ENCODE measurements at places on chromosomes 2 and 18.

DNA sequence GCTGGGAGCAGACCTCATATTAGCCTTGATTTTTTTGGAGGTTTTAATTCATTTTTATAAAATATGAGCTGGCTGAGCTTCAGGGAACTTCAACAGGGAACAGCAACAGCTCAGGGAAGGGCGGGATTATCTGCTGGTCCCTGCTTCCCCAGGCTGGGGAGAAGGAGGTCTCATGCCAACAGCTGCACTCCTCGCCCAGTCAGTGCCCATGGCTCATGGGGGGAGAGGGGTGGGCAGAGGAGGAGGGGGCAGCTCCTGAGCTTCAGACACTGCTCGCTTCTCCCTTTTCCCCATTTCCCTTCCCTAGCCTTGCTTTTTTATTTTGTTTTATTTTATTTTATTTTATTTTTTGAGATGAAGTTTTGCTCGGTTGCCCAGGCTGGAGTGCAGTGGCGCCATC is 442 bp upstream of the OTOF start:
- no peak for DNase-seq

DNA sequence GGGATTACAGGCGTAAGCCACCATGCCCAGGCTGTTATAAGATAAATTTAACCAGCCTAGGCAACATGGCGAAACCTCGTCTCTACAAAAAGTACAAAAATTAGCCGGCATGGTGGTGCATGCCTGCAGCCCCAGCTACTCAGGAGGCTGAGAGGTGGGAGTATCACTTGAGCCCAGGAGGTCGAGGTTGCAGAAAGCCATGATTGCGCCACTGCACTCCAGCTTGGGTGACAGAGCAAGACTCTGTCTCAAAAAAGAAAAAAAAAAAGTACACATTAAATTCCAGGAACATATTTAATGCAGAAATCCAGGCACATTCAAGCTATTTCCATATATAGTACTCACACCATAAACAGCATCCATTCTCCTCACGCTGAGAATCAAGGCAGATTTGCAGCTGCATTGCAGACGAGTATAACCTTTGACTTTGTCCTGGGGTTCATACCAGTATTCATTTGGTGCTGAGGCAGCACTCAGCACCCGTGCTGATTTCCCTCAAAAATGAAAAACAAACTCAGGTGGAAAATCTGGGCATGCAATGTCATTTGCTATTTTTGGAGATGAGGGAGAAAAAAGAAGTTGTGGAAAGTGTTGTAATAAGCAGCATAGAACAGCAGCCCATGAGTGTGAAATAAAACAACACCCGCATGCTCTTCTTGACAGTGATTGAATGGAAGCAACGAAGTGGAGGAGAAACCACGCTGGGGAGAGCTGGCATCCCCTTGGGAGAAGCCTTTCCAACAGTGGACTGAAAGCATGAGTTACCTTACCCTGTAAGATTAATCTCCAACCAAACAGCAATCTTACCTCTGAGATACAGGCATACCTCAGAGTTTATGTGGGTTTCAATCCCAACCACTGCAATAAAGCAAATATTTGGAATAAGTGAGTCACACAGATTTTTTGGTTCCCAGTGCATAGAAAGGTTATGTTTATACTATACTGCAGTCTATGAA is 46.8 kb upstream of the ANXA4 start:
- DNase-seq: no peak

DNA sequence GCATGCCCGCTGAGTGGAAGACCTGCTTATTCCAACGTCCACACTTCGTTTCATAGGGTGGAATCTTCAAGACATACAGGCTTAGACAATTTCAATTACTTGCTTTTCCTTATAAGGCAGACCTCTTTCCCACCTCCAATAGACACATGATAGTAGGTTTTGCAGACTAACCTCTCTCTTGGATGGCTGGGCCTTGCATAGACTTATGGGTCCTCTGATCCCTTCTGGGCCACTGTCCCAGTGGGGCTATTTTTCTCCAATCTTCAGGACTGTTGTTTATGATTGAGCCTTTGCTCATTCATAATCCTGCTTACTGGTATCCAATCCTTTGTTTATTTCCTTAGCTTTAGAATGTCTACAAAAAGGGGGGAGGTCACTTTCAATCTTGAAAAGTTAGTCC is 138.9 kb downstream of the FAM210A start:
- DNase-seq: no peak

DNA sequence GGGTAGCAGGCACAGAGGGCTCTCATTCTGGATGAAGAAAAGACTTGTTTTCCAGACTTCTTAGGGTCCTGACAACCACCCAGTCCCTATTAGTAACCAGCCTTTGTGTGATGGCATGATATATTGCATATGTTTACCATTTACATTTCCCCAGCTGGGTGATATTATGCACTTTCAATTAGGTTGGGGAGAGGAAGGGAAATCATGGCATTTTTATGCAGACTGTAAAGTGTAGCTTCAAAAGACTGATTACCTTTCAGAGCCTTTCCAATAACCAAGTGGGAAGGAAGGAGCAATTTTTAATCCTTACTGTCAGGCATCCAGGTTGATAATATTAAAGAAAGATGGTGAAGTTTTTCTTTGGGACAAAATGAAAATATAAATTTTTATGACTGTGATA is 240.8 kb upstream of the NRP2 start:
- DNase-seq: no peak

DNA sequence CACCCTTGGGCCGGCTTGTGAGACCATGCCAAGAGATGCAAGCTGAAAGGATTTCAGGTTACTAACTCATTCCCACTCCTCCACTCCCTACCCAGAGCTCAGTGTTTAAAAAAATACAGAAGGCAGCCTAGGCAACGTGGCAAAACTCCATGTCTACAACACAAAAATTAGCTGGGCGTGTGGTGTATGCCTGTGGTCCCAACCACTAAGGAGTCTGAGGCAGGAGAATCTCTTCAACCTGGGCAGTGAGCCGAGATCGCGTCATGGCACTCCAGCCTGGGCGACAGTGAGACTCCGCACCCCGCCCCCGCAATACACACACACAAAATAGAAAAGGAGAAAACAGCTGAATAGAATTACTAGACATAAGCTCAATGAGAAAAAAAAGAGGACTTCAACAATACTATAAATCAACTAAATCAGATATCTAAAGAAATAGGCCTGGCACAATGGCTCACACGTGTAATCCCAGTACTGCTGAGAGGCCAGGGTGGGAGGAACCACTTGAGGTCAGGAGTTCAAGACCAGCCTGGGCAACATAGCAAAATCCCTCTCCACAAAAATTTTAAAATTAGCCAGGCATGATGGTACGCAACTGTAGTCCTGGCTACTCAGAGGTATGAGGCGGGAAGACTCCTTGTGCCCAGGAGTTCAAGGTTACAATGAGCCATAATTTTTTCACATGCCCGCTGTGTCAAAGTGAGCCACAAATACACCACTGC is 10.1 kb downstream of the IWS1 start:
- no peak for DNase-seq

DNA sequence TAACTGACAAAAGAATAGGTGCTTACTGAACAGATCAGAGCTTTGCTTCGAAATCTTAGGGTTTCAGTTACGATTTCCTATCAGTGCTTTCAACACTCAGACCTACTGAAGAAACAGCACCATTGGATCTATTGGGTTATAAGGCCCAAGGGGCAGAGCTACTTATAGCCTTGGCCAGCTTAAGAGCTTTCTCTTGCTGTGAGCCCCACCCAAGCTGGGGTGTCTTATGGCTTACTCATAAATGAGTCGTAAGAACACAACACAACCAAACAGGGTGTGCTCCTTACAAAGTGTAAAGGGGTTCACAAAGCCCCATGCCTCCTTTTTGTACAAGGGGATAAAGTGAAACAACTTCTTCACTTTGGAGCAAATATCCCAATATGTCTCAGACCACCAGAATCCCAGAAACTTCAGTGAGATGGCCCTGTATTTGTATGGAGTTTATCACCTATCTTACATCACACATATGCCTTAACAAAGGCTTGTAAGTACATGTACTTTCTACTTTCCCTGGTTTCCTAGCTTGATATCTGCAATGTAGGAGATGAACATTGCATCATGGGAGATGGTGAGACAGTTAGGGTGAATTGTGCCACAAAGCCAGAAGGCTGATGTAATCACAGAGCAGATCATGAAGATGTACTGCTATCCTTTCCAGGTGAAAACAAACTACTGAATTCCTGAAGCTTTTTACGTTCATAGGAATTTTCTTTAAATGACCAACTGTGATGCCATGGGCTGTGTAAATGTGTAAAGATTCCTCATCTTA is 115.5 kb upstream of the GLI2 start:
- no peak for DNase-seq

GRCh38 chr2:240343548-240343947 is 91.9 kb upstream of the GPC1 start:
- DNase-seq: no peak

GRCh38 chr2:182023235-182023634 is 37.6 kb downstream of the PPP1R1C start:
- DNase-seq: no peak

- no peak for DNase-seq
Observed at GRCh38 chr2:65161551-65162100, 31.7 kb upstream of the RAB1A start.

- DNase-seq: no peak
Observed at GRCh38 chr2:129803871-129804270, 175.6 kb upstream of the RAB6C start.

DNA sequence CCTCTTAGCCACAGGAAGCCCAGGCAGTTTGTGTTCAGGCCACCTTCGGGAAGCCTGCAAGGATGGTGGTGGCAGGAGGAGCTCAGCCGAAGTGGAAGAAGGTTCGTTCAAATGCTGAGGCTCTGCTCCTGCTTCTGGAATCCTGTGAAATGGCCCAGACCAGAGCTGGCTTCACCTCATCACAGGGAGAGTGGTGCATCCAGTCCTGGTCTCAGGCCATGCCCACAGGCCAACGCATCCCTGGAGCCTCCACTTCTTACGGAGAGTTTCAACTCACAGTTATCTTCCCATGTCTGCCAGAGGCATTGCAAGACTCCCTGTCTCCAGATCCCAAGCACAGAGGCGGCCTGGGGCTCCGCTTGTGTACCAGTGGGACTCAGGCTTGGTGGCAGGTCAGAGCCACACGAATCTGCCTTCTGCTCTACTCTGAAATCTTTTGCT is 82.3 kb downstream of the NDUFA10 start:
- DNase-seq: no peak

DNA sequence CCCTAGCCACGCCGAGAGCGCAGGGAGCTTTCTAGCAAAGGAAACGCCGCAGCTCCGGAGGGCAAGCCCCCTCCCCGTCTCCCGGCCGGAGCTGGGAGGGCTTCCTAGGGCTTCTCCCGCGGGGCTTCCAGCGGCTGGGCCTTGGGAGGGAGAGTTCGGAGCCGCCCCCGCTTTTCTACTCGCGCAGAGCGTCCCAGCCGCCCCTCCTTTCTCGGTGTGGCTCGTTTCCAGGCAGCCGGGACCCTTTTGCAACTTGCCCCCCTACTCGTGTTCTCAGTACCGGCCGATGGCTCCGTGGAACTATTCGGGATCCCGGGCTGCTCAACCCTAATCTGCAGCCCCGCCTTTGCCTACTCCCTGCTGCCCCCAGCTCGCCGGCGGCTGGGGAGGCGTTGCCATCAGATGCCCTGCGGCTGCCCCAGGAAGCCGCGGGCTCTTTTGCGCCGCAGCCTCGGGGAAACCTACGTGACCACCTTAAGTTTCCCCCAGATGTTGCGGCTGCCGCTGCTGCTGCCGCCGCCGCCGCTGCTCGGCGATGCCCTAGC is 1.5 kb upstream of the NR4A2 start:
- no peak for DNase-seq

DNA sequence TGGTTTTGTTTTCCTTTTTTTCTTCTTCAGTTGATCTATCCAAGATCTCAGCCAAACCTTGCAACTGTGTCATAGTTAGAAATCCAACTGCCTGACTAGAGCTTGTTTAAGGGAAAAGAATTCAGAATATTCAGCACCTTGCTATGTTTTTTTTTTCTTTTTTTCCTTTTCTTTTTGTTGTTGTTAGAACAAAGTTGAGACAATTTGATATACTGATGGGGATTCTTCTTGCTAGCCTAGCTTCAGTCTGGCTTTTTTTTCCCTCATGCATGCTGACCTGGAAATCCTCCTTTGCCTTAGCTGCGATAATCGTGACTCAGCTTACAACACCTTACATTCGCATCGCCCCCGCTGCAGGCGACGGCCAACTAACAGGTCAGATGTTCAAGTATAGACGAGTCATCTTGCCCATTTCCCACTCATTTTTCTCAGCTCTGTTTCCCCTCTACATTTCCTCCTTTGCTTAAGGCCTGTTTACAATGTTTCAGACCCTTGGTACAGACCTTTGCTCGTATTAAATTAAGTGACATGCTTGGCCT is 487.2 kb upstream of the RAB12 start:
- no peak for DNase-seq

DNA sequence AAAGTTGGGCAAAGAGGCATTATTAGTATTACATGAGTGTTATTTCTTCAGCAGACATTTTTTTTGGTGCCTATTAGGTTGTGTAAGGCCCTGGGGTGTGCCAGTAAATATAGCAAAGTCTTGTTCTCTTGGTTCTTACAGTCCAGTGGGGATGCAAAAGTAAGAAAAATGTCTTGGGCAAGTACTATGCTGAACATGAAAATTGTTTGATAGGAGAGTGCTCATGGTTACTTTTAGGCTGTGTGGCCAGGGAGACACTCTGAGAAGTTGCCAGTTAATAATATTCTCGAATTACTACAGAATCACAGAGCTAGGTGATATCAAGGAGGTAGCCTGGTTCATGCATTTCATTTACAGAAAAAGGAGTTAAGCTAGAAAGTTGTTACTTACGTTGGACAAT is 1.9 kb downstream of the AGFG1 start:
- no peak for DNase-seq

- DNase-seq: no peak
Observed at GRCh38 chr18:45653090-45653489, 37.8 kb downstream of the SLC14A2 start.

DNA sequence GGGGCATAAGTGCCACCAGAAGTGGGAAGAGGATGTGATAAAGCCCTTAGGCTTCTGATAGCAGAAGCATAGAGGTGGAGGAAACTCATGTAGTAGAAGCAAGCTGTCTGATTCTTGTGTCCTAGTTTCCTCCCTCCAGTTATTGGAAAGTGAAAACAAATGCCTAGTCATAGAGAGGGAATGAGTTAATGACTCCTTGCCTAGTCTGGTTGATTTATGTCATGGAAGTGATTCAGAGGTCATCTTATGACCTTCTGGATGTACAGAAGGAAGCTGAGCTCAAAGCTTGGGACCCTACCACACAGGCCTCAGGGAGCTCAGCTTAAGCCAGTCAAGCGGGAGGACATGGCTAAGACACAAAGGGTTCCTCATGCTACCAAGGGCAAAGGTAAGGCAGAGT is 232.2 kb downstream of the THSD7B start:
- DNase-seq: no peak

- no peak for DNase-seq
Observed at GRCh38 chr2:63788071-63788470, 53.6 kb upstream of the UGP2 start.

GRCh38 chr18:58761970-58762780 is 90.9 kb downstream of the MALT1 start:
- DNase-seq: no peak

- no peak for DNase-seq
Observed at GRCh38 chr2:203905656-203906055, 30.9 kb upstream of the ICOS start.

GRCh38 chr2:42693013-42693615 is 70.8 kb downstream of the OXER1 start:
- DNase-seq: no peak
